ENCODE measurements at places on chromosomes 16 and 17. TPM values are rescaled to one million over a fixed set of nuclear protein-coding genes. Genes with fewer than 3 reads are reported as not detected.

Gene TPSG1
- 0.23 TPM for total RNA-seq

Gene RSPRY1
- total RNA-seq, result 30.3 TPM

- DNase-seq, result no peak
Observed at GRCh38 chr16:84459941-84460405, 44.5 kb downstream of the MEAK7 start.

Gene SLFN14
- not detected for total RNA-seq

Gene C1QL1
- 1.2 TPM for total RNA-seq

DNA sequence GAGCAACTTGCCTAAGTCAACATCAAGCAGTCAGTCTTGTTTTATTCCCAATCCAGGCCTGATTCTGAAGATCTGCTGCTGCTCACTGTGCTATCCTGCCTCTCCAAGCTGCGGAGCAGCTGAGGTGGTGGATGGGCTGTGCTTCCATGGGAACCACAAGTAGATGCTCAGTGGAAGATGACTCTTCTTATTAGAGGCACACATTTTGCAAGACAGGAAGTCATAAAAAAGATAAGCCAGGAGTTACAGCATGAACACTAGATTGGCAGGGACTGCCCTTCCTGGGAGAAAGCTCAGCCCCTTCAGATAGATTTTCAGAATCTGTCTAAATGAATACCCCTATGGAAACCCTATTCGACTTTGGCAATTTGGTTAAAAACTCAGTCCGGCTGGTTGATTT lies 143.1 kb downstream of the SHISA6 start:
- DNase-seq, result no peak

Gene ADAMTS18
- 0.51 TPM for total RNA-seq

DNA sequence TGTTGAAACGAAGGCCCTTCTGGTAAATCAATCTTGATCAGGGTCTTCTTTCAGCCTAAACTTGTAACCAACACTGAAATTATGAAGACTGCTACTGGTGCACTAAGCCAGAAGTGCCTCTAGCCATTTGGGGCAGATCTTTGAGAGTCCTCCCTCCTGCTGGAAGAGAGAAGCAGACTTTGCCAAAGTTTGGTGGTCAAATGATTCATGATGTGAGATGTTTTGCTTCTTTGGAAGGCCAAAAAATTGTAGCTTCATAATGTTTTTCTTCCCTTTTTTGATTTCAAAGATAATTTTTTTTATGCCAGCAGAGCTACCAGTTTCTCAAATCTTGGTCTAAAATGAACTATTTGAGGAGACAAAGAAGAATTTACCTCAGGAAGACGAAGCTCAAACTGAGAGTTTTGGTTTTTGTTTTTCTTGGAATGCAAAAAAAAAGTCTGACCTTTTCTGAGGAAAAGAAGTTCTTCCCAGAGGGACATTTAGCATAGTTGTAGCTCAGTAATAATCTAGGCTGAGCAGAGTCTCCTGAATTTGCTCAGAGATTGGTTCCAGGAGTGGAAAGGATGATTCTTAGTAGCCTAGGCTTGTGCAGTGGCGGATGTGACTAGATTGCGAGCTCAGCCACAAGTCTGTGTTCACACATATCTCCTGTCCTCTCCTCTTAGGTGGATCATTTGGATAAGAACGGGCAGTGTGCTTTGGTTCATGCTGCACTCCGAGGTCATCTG lies 50.9 kb downstream of the CYB561 start:
- DNase-seq, result peak; percentile 14

DNA sequence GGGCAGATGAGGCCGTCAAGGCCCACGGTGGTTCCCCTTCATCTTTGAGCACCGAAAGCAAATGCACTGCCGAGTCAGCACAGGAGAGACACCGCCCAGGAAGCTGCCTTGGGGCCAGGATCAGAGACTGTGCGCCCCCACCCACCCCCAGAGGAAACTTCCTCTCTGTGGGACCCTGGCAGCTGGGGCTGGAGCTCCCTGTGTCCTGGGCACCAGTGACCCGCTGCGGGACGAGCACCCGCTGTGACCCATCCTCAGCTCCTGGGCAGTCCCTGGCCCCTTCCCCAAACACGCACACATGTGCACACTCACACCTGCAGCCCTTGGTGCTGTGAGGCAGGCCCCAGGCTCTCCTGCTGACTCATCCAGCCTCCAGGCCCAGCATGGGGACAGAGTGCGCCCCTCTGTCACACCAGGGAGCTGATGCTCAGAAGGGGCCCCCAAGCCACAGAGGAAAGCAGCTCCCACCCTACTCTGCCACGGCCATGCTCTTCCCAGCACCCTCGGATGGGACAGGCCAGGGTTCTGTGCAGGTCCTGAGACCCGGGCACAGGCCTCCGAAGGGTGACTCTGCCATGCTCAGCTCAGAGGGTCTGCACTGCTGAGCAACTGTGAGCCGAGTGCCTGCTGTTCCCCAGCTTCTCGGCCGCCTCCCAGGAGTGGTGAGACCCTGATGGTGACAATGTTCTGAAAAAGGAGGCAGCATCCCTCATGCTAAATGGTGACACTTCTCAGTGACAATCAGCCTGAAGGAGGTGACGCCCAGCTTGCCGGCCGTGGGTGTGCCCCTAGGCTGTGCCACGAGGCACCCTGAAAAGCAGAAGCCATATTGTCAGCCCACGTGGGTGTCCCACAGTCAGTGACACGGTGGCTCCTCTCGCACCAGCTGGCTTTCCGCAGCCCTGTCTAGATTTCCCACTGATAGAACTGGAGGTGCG lies 3.6 kb downstream of the PIEZO1 start:
- no peak for DNase-seq

- DNase-seq, result no peak
Observed at GRCh38 chr16:20886320-20886719, 13.8 kb downstream of the DCUN1D3 start.

GRCh38 chr16:21602785-21603184 lies 3.4 kb downstream of the METTL9 start:
- DNase-seq, result no peak

- DNase-seq, result no peak
Observed at GRCh38 chr16:56068816-56069215, 122.5 kb upstream of the GNAO1 start.

Gene UNKL
- 12.1 TPM for total RNA-seq

DNA sequence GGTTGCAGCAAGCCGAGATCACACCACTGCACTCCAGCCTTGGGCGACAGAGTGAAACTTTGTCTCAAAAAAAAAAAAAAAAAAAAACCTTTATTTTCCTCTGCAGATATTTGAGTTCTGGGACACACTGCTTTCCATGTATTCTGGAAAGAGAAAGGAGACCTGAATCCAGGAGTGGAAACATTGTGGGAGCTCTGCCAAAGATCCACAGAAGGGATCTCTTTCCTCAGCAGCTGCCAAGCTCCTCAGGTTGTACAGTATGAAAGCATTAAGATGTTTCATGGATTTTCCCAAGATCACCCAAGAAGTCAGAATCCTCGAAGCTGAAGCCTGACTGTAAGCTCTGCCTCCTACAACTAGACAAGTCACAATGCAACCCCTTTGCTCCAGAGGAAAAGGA lies 13.5 kb downstream of the NPRL3 start:
- no peak for DNase-seq

- no peak for DNase-seq
Observed at GRCh38 chr16:51845586-51846305, 694.7 kb upstream of the SALL1 start.

- no peak for DNase-seq
Observed at GRCh38 chr16:52405441-52405840, 141.5 kb downstream of the TOX3 start.

- no peak for DNase-seq
Observed at GRCh38 chr17:79623786-79624717, 13.2 kb upstream of the RBFOX3 start.

DNA sequence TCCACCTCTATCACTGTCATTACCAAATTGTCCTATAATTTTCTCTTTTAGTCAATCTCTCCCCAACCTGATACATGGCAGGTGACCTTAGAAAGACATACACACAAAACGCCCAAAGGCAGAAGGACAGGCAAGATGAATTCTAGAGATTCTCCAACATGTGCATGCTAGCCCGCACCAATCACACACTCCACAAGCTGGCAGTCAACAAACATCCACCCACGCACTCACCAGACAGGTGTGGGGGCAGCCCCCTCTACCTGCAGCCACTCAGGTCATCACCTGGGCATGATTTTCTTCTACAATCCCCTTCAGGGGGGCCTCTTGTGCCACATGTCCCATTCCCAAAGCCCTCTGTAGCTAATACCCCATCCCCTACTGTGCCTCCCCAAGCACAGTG lies 9.5 kb downstream of the MPP2 start:
- no peak for DNase-seq

Gene TNP2
- not detected for total RNA-seq

Gene ADAP2
- 6.9 TPM for total RNA-seq

DNA sequence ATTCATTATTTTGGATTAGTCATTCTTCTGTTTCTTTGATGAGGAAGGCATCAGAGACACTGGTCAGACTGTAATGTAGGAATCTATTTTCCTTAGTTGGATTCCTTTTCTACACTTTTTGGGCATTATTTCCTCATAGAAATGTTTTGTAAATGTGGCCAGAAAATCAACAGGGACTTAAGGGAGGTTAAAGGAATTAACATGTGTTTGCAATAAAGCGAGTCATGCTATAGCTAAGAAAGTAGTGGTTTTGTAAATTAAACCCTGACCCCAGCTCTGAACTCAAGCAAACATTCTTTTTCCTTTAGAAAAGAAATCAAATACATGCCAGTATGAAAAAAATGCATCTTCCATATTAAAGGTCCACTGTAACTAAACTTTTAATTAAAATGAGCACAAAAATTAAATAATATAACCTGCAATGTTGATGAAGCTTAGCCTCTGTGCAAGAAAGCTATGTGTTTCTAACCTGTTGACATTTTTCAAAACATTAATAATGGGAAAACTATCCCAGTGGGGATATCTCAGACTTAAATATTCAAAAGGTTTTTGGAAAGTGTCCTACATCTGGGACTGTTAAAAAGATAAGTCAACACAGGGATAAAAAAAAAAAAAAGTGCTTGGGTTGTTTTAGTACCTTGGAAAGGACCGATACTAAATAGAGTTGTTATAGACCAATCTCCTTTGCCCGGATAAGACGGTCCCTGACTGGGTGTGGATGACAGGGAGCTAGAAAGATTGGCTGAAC lies 428.0 kb downstream of the CA10 start:
- DNase-seq, result no peak

DNA sequence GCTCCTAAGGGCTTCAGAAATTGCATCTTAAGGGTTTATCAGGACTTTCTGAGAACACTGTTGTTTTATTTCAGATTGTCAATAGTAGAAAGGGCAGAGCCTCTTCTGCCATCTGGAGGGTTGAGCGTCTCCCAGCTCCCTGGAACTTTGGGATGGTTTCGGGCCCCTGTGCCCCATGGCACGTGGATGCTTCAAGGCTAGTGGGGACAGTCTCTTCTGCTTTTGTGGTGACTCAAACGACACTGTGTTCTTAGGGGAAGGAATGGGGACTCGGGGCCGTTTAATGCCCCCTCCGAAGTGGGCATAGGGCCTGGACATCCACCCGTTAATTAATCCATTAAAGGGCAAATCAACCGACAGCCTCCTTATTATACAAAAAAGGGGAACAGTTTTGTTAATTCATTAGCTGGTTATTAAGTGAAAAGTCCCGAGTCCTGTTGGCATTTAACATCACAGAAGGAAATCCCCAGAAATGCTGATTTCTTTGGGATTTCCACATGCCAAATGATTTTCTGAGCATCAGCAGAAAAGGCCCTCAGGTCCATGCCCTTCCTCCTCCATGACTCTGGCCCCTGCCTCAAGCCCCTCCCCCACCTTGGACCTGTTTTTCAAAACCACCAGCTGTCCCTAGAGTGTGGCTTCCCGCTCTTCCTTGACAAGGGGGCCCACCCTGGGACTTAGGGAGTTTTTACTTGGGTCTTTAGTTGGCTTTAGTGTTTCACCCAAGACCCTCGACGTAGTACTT lies 68.7 kb downstream of the ARSG start:
- DNase-seq, result no peak

DNA sequence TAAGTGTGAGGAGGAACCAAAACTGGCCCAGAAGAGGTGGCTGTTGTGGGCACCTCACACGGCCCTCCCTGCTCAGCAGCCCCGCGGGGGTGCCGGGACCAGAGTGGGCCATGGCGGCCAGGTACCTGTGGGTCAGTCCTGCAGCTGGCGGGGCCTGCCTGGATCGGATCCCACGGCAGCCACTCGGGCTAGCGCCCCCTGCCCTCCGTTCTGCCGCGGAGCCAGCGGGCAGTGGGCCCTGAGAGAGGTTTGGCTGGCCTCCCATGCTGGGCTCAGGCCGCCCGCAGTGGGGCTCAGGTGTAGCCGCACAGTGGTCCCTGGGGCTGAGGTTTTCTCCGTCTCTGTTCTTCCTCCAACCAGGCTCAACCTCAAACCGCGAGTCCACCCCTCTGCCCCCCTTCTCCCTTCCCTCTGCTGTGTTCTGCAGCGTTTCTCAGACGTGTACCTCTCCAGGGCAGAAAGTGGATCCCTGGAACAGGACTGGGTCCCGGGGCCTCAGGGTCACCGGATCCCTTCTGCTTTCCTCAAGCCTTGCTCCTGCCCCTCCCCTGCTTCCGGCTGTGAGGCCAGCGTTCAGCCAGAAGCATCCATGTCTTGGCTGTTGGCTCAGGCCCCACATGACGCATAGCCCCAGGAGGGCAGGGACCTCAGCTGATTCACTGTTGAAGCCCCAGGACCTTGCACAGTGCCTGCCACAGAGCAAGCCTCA lies 28.6 kb upstream of the ITGA3 start:
- peak; percentile 98 for DNase-seq

DNA sequence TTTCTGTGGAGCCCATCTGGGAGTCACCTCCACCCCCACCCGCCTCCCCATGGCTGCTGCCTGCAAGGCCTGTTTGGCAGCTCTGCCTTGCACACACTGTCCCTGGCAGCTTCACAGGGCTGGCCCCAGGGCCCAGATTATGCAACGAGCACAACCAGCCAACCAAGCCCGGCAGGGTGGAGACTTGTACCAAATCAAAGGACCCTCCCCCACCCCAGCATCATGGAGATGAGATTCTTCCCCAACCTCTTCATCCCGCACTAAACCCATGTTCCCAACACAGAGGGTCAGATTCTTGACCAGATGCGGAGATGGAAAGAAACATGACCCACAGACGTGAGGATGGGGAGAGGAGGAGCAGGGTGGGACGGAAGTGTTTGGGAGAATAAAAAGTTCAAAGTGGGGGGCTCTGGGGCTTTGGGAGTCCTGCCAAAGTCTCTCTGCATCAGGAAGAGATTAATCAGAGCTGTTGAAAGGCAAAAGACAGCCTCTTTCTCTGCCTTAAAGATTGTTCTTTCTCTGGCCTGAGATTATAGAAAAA lies 3.8 kb downstream of the SMARCD2 start:
- DNase-seq, result no peak

DNA sequence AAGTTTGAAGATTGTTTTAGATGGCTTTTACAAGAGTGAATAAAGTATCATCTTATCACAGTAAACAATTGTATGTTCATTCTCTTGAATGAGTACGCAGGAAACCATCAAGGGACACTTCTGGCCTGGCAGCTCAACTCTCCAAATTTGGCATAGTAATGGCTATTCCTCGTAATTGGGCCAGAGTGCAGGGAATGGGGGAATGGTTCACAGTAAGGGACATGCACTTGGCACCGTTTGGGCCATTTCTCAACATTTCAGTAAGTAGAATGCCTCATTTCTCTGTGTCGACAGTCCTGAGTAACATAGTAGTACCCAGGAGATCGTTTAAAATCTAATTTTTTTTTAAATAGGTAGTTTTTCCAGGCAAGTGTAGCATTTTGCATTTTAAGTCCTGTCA lies 309.6 kb downstream of the KCNJ2 start:
- DNase-seq, result no peak
